Body of pancreas (tissue), 4 donors: ENCODE measurements at places on chromosomes 11 and 22. TPM values are rescaled to one million over a fixed set of nuclear protein-coding genes. Genes with fewer than 3 reads are reported as not detected.

OR5A1 gene
- total RNA-seq, result not detected

PACSIN3 gene
- total RNA-seq, result 56.0 TPM

- H3K27me3 ChIP-seq, result no peaks in the 10 kb centered on the region
- DNase-seq, result no peak
- H3K4me1 ChIP-seq, result no peaks in the 10 kb centered on the region
- H3K27ac ChIP-seq, result no peak overlapping the region
Measured at GRCh38 chr11:95688501-95689222, 100.9 kb downstream of the FAM76B start.

DNA sequence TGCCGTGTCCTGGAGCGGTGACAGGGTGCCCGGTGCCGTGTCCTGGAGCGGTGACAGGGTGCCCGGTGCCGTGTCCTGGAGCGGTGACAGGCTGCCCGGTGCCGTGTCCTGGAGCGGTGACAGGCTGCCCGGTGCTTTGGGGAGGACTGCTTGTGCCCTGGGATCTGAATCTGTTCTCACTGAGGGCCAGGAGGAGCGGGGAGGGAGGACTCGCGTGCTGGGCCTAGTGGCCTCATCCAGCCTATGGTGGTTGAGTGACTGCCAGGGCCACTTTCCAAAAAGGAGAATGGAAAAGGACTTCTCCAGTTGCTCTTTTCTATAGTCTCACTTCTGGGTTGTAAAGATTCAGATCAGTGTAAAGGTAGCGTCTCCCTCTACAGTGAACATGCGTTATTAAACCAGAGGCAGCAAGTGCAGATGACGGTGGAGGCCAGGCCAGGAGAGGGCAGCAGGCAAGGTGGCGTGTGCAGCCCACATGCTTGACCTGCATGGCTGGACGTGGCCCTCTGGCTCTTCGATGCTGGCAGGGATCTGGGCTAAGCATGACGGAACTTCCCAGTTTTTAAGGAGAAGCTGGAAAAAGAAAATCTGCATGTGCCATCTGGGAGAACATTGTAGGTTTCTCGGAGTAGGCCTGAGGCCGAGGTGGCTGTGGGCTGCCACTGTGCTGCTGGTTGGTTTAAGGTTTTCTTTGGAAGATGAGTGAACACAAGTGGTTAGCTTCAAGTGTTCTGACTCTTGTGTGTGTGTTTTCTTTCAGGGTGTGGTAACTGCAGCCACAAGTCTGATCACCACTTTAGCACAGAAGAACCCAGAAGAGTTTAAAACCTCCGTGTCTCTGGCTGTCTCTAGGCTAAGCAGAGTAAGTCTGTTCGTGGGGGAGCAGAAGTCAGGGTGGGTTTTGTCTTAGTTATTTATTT is 55.0 kb downstream of the AP2A2 start:
- H3K27ac ChIP-seq, result no peak overlapping the region
- H3K27me3 ChIP-seq, result no peaks in the 10 kb centered on the region
- DNase-seq, result no peak
- H3K4me1 ChIP-seq, result peaks cover 5% of the 10 kb centered on the region
- no peak overlapping the region for H3K4me3 ChIP-seq

GRK3 gene
- total RNA-seq, result 10.9 TPM

TUBA8 gene
- total RNA-seq, result 8.6 TPM

DNA sequence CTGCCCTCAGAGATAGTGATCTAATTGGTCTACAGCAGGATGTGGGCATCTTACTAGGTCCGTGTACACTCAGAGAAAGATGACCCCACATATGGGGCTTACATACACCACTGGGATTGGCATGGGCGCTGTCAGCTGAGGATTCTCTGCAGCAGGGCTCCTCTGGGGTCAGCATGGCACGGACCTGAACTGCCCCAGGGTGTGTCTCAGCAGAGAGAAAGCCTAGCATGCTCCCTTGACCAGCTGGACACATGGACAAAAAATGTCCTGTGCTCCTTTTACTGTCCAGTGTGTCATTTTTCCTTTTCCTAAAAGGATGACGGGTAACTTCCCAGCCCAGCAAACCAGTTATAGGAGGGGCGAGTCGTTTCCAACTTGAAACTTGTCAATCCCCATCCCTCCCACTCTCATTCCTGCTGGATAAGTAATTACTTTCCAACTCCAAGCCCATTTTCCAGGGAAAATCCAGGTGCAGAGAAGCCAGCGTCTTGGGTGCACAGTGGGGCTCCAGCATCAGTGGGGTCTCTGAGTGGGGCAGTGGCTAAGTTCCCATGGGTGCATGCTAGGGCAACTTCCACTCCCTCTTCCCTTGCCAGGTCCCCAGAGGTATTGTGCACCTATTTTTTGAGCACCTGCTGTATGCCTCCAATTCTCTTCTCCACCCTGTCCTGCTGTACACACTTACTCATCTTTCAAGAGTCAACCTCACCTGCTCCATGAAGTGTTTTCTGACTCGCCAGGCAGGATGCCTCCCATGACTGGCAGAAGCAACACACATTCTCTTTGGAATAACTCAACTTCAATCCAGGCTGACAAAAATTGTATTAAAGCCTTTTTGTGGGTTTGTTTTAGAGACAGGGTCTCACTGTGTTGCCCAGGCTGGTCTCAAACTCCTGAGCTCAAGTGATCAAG is 5.0 kb downstream of the VSTM5 start:
- no peaks in the 10 kb centered on the region for H3K27me3 ChIP-seq
- no peak overlapping the region for H3K27ac ChIP-seq

GRCh38 chr11:58525037-58525614 is 17.2 kb upstream of the OR5B21 start:
- H3K4me3 ChIP-seq, result no peak overlapping the region
- peaks cover 2% of the 10 kb centered on the region for H3K36me3 ChIP-seq
- no peak overlapping the region for H3K27ac ChIP-seq
- DNase-seq, result peak; percentile 28

TMEM9B gene
- total RNA-seq, result 62.5 TPM

DNA sequence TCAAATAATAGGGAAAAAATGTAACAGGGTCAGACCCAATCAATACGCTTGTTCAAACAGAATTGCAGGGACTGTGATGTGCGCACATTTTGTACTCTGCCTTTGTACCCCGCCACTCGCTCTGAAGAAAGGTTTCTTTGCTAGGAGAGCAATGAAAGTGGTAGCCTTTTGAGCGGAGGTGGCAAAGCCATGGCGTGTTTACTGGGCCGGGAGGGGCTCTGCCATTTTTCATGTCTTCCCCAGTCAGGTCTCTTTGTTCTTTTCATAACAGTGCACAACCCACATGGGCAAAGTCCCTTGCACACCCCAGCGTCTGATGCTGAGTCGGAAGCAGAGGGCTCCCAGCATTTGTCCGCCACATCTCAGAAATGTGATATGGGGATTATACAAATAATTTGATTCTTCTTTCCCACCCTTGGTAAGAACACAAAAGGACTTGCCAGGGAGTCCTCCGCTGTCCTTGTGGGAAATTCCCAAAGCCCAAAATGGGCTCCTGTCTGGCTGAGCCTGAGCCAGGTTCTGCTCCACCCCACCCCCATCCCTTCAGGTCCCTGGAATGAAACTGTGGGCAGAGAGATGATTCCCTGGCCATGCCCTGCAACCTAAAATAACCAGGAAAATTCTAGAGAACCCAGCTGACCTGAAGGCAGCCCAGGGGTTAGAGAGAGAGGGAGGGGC is 36.6 kb downstream of the C11orf58 start:
- peaks cover 2% of the 10 kb centered on the region for H3K36me3 ChIP-seq
- H3K27me3 ChIP-seq, result no peaks in the 10 kb centered on the region
- no peak overlapping the region for H3K27ac ChIP-seq
- no peak overlapping the region for H3K4me3 ChIP-seq
- no peak for DNase-seq

RCOR2 gene
- total RNA-seq, result 0.33 TPM

MRGPRE gene
- not detected for total RNA-seq

APLNR gene
- total RNA-seq, result 1.3 TPM

ANO3 gene
- 0.52 TPM for total RNA-seq

ROBO4 gene
- 13.2 TPM for total RNA-seq

AQP11 gene
- total RNA-seq, result 1.6 TPM

DCDC1 gene
- total RNA-seq, result 1.8 TPM

- no peak overlapping the region for H3K4me3 ChIP-seq
- DNase-seq, result no peak
- no peaks in the 10 kb centered on the region for H3K36me3 ChIP-seq
Measured at GRCh38 chr11:62390722-62391121, 28.1 kb upstream of the SCGB1A1 start.

DNA sequence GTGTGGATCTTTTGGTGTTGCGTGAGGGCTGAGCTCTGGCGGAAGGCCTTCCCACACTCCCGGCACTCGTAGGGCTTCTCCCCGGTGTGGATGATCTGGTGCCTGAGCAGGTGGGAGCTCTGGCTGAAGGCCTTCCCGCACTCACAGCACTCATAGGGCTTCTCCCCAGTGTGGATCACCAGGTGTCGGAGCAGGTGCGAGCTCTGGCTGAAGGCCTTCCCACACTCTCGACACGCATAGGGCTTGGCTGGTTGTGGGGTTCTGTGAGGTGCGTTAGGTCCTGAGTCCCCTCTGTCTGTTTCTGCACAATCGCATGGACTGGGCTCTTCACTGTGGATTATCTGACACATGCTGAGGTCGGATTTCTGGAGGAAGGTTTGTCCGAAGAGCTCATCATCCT is 6.4 kb downstream of the ZNF70 start:
- no peak for DNase-seq
- peaks cover 12% of the 10 kb centered on the region for H3K4me1 ChIP-seq
- H3K4me3 ChIP-seq, result no peak overlapping the region
- H3K27ac ChIP-seq, result no peak overlapping the region
- H3K36me3 ChIP-seq, result peaks cover 12% of the 10 kb centered on the region

- H3K4me3 ChIP-seq, result peak overlapping the region; percentile 49
- no peak for DNase-seq
- peak overlapping the region; percentile 80 for H3K27ac ChIP-seq
- H3K4me1 ChIP-seq, result peaks cover 27% of the 10 kb centered on the region
- no peaks in the 10 kb centered on the region for H3K27me3 ChIP-seq
Measured at GRCh38 chr11:115503886-115504275, 334 bp downstream of the CADM1 start.

GRCh38 chr11:118238929-118239328 is 13.2 kb downstream of the MPZL3 start:
- DNase-seq, result no peak
- H3K36me3 ChIP-seq, result no peaks in the 10 kb centered on the region
- H3K27ac ChIP-seq, result no peak overlapping the region
- no peak overlapping the region for H3K4me3 ChIP-seq
- H3K4me1 ChIP-seq, result peaks cover 20% of the 10 kb centered on the region

H19 gene
- 151 TPM for total RNA-seq

PAAF1 gene
- total RNA-seq, result 12.2 TPM

DNA sequence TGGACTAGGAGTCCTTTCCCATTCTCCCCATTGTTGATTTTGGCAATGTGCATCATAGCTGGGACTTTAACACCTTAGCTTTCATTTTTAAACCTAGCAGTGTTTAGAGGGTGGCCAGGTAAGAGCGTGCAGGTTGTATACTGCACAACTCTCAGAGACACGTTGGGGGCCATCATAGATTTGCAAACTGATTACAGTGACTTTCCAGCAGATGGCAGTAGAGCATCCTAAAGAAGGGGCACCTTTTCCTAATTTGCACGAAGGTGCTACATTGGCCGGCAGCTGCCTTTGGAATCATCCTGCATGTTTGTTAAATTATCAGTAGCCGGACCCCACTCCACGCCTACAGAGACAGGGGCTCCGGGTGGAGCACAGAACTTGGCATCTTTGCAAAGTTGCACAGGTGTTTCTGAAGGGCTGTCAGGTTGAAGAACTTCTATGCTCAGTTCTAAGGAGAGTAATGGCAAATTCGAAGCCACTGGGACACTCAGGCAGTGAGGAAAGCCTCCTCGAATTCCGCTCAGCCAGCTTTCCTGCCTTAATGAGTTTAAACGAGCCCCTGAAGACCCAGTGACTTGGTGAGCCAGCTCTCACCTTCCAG is 7.7 kb downstream of the LHFPL7 start:
- H3K4me1 ChIP-seq, result peaks cover 31% of the 10 kb centered on the region
- H3K27ac ChIP-seq, result no peak overlapping the region
- H3K4me3 ChIP-seq, result no peak overlapping the region
- no peaks in the 10 kb centered on the region for H3K27me3 ChIP-seq

DNA sequence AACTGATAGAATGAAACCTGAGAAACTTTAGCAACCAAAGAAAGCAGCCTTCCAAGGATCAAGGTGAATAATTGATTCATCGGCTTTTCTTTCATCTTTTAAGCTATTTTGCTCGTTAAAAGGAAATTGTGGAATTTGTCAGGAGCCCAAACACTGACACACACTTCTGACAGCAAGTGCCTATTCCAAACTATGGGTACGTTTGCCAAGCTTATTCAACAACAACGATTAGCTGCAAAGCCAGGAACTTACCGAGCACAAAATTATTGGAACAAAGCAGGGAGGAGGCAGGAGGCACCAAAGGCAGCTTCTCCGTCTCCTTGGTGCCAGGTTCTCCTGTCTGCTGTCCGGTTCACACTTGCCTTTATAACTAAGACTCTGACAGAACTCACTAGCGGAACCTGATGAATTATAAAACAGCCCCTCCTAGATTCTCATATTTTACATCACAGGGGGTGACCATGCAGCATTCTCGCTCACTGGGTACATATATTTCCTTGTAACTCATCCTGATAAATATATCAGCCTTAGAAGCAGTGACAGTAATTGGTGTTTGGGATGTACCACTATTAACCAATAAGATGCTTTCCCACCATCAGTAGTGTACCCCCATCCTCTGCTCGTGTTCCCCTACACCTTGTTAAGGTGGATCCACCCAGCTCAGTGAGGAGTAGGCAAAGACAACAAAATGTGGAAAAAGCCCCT is 395.9 kb upstream of the CCDC90B start:
- no peak overlapping the region for H3K27ac ChIP-seq
- no peaks in the 10 kb centered on the region for H3K36me3 ChIP-seq
- H3K4me1 ChIP-seq, result no peaks in the 10 kb centered on the region

TSGA10IP gene
- not detected for total RNA-seq

GRCh38 chr11:2569321-2569721 is 124.5 kb downstream of the KCNQ1 start:
- no peak overlapping the region for H3K4me3 ChIP-seq
- no peaks in the 10 kb centered on the region for H3K36me3 ChIP-seq
- H3K4me1 ChIP-seq, result no peaks in the 10 kb centered on the region
- no peak overlapping the region for H3K27ac ChIP-seq

- DNase-seq, result no peak
- H3K4me1 ChIP-seq, result no peaks in the 10 kb centered on the region
- H3K4me3 ChIP-seq, result no peak overlapping the region
- no peak overlapping the region for H3K27ac ChIP-seq
- no peaks in the 10 kb centered on the region for H3K27me3 ChIP-seq
Measured at GRCh38 chr11:125081098-125081798, 18.1 kb downstream of the SLC37A2 start.

DGCR6L gene
- 52.4 TPM for total RNA-seq
